Kidney tubule cell (primary cell): ENCODE measurements at places on chromosomes 5 and 9.

DNA sequence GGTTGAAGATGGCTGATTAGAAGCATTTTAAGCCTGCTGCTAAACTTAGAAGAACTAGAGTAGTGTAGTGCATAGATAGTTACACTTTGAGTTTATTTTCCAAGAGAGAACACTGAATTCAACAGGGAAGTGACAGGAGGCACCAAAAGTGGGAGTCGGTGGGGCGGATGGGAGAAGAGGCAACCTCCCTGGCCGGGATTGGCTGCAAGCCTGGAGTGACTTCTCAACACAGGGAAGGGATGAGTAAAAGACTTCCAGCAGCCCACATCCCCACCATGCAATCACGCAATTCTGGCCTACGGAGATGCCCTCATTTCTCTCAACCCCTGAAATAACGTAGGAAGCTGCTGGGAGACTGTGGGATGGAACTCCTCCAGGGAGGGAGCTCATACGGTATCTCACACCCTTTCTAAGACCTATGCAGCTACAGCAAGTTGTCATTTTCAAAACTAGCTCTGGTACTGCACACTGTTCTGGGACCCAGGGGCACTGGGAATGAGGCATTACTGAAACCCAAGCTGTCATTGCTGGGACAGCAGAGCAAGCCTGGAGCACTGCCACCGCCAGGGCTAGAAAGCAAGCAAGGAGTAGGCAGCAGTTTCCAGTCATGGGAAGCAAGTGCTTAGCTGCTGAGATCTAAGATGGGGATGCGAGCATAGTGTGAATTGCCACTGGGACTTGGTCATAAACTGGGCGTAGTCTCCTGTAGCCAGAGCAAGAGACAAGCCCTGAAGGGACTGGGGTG, 331.6 kb upstream of the PTGER4 start:
- no peak for DNase-seq

DNA sequence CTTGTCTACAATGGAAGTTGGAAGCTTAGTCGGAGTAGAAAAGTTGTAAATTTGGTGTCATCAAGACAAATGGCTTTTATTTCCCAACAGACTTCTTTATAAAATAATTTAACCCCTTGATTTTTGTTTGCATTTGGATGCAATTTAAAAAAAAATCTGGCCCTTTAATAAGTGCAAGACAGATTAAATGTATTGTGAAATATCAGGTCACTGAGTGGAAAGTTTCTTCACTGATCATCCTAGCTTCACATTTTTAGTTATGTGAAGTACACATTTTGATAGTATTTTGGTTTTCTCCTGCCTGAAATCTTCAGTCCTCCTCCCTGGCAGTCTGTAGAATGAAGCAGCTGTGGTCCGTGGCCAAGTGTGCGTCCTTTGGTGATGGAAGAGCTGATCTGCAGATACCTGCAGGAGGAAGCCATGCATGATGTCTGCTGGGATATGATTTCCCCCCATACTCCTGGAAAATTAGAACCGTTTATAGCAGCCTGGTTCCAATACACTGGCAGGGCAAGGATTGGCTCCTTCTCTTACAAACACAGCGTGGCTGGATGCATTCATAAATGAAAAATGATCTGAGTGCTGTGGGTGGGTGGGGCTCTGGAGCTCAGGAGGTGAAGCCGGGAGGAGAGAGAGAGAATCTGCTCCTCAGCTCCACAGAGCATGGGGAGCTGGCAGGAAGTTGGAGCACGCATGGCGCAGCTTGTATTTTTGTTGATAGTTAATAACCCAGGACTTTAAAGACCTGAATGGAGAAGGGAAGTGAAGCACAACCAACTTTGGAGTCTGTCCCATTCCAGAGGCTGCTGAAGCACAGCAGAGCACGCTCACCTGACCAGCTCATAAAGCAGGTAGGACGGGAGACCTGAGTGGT, 238.4 kb downstream of the GOLPH3 start:
- DNase-seq: peak; percentile 80

- DNase-seq: no peak
These were observed 42.3 kb downstream of the TENT4A start for GRCh38 chr5:6755519-6755918.

DNA sequence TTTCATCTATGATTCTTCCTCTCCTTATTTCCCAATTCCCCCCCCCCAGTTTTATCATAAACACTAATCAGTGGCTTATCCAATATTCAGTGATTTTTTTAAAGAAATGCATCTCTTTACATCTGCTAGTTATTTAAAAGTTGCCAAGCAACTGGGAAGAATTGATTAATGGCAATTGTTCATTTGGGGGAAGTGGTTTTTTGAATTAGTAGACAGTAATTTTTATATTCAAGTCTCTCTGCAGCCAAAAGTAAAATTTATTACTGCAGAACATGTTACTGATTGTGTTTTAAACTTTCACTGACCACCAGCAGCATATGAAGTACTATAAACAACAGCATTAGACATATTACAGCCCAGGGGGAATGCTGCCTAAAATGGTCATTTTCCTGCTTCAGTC, 308.8 kb upstream of the NREP start:
- no peak for DNase-seq

GRCh38 chr9:133439337-133439736, 17.2 kb downstream of the ADAMTS13 start:
- DNase-seq: no peak

DNA sequence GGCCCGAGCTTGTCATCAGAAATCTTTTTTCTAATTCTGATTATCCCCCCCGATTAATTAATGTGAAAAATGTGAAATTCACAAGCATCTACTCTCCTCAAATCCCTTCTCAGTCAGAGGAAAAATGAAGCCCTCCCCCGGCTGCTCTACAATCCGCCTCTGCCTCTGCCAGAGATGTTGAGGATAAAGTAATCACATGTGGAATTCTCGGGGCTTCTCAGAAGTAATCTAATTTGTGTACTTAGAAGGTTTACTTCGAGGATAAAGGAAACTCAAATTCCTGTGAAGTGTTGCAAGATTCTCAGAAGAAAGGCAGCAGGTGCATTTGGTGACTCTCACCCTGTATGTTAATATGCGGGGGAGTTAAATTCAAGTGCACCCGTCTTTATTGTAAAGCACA, 726.1 kb upstream of the ADAMTS16 start:
- no peak for DNase-seq

DNA sequence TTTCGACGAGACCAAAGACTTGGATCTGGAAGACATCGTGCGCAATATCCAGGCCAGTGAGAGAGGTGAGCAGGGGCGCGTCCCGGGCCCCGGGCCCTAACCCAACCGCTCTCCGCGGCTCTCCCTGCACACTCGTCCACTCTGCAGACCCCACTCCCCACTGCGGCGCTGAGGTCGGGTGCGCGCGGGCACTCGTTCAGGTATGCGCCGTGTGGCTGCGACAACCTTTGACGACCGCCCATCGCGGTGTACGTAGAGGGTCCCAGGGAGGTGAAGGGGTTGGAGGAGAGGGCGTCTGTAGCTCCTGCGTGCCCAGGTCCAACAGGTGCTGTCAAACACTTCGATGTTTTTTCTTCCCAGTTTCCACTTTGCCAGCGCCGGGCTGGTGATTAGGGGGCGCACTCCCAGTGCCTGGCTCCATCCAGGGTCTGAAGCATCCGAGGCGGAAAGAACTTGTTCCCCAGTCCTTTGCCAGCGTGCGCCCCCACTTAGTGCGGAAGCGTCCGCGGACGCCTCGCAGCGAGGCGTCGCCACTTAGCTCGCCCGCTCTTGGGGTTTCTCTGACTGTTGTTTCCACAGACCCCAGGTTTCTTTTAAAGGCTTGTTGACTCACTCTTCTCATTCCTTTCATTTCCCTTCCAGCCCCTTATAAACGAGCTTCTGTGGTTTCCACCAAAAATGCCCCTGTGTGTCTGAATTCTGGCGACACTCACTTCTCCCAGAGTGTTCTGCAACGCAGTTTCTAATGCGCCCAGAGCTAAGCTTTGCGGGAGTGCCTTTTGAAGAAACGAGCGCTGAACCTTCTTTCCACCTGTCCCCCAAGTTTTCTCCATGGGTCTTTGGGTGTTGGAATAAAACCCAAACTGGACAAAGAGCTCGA, 1.6 kb downstream of the NPR3 start:
- DNase-seq: no peak

- DNase-seq: no peak
These were observed 2.4 kb downstream of the REEP2 start for GRCh38 chr5:138441221-138441620.

- DNase-seq: no peak
These were observed 153.3 kb downstream of the AUH start for GRCh38 chr9:91208419-91208745.

DNA sequence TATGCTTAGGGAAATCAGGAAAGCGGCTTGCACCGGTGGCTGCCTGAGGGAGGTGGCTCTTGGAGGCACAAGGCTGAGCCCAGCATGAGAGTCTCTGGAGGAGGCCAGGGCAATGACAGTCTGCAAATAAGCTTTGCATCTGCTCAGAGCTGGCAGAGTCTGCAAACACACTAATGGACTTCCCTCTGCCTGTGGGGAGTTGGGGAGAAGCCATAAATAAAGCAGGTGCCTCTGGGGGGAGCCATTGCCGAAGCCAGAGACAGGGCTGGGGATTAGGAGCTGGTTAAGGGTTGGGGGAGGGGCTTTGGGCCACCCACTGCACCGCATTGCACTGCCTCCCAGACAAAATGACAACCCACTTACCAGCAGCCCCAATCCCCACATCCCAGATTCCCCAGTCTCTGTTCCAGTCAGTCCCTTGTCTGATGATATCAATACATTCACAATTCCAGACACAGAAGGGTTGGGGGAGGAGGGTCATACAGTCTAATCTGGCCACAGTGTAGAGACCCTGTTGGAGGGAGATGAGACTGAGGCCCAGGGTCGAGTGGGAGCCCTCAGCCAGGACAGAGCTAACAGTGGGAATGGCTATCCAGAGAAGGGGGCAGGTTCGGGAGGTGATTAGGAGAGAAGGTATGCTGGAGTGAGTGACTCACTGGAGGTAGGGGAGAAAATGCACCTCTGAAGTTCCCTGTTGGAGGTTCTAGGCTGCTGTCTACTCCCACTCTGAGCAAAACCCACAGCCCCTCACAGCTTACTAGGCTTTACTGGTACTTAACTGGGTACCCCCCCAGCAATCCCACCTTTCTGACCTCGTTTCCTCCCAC, 53.7 kb downstream of the PAX5 start:
- DNase-seq: peak; percentile 57

DNA sequence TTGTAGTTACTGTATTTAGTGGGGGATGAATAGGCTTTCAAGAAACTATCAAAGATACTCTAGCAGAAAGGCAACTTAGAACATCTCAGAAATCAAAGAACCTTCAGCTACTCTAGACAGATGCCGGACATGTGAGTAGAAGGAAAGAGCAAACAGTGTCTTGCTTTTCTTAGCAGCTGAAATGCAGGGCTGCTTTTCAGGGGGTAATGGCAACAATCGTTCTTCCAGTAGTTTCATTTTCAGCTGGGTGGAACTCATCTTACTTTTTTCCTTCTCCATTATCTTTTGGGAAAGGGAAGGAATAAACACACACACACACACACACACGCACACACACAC, 281.6 kb downstream of the CRB2 start:
- DNase-seq: peak; percentile 39

DNA sequence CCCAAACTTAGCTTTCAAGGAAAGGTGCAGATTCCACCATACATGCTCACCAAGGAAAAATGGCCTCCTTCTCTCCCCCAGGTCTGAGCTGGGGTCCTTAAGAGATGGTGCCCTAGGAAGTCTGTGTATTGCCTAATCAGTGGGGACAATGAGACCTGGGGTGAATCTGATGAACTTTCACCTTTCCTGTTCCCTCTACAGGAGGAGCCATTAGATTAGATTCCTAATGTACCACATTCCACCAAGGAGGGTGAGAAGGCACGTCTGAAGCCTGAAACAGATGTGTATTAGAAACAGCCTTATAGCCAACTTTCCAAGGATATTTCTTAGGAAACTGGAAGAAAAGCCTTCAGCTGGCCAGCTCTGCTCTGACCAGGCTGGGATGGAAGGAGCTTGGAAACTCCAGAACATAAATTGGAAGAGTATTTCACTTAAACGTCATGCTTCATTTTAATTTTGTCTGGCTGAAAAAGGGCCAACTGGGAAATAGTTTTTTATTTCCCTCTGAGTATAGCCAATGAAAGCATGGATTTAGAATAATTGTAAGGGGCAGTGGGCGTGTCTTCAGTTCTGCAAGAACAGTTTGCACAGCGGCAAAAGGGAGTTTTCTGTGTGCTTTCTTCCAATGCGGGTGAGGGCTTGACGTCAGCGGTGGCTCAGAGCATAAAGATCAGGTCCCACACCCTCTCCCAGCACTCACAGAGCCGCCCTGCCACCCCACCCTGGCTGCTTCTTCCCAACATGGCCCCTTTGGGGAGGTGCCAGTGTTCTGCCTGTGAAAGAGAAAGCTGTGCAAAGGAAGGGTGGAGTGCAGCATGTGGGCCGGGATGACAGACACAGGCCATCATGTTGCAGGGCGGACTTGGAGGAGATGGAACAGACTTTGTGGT, 210.9 kb downstream of the ESM1 start:
- no peak for DNase-seq

- DNase-seq: no peak
These were observed 4.7 kb upstream of the MYMK start for GRCh38 chr9:133529457-133529856.

GRCh38 chr5:135141303-135142268, 107.6 kb upstream of the PITX1 start:
- DNase-seq: peak; percentile 29

DNA sequence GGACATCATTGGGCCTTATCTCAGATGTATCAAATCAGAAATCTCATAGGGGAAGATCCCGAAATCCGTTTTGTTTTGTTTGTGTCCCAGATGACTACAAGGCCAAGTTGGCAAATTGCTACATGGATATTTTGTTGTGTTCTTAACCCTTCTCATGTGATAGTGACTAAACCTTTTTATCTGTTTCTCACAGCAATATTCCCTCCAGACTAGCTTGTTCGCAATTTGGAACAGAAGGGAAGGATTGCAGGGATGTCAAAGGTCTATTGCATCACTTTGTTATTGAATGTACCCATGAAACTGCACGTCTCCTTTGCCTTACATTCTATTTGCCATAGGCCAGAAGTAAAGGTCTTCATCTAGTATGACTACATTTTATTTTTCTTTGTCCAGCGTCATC, 453.9 kb downstream of the NFIB start:
- DNase-seq: no peak
